ENCODE measurements at places on chromosomes 7 and 10. TPM values are rescaled to one million over a fixed set of nuclear protein-coding genes. Genes with fewer than 3 reads are reported as not detected.

Gene ASIC3
- 4.1 TPM for total RNA-seq

Gene NOD1
- 13.1 TPM for total RNA-seq

Gene EPHA1
- not detected for total RNA-seq

Gene CLDN12
- total RNA-seq = 4.4 TPM

Gene NEUROD6
- not detected for total RNA-seq

Gene STAG3
- 25.0 TPM for total RNA-seq

Gene NXPH1
- total RNA-seq = not detected

Gene CUZD1
- total RNA-seq = 3.0 TPM

Gene MSMB
- not detected for total RNA-seq

Gene VSIR
- 115 TPM for total RNA-seq

Gene SEMA3C
- not detected for total RNA-seq

Gene PDE6C
- not detected for total RNA-seq

Gene ACADSB
- 25.8 TPM for total RNA-seq

Gene UBE2D1
- total RNA-seq = 19.6 TPM

Gene MUC12
- total RNA-seq = 0.81 TPM

Gene PHKG1
- 3.4 TPM for total RNA-seq

Gene TMEM236
- 0.05 TPM for total RNA-seq

Gene GPR15LG
- total RNA-seq = not detected

Gene GHRHR
- not detected for total RNA-seq

Gene BTBD16
- total RNA-seq = not detected

Gene NPC1L1
- total RNA-seq = not detected

Gene HECW1
- not detected for total RNA-seq

Gene FGF8
- total RNA-seq = not detected

Gene HOGA1
- total RNA-seq = not detected

Gene PIP
- total RNA-seq = not detected

Gene NKX2-3
- not detected for total RNA-seq

Gene EBLN1
- total RNA-seq = not detected
